ENCODE measurements at places on chromosomes 3 and 15.

DNA sequence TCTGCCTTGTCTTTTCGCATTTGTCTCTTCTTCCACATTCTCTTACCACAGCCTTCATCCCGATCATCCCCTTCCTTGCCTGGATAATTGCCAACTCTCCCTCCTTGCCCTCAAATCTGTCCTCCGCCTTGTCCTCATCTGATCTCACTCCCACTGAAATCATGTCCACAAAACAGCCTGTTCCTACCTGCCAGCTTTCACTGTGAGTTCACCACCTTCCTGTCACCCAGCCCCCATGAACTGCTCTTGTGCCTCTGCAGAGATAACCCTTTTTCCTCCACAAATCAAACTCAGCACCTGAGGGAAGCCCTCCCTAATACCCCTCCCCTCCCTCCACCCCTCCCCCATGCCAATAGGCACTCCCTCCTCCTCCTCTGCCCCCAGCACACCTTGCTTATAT is 4.8 kb upstream of the ADCY5 start:
- no peak for DNase-seq

GRCh38 chr3:129482721-129483120 is 42.7 kb downstream of the IFT122 start:
- DNase-seq = no peak

GRCh38 chr15:73273181-73274002 is 95.4 kb downstream of the HCN4 start:
- no peak for DNase-seq

- DNase-seq = no peak
Observed at GRCh38 chr3:112770032-112770626, 76.5 kb downstream of the CD200R1L start.

DNA sequence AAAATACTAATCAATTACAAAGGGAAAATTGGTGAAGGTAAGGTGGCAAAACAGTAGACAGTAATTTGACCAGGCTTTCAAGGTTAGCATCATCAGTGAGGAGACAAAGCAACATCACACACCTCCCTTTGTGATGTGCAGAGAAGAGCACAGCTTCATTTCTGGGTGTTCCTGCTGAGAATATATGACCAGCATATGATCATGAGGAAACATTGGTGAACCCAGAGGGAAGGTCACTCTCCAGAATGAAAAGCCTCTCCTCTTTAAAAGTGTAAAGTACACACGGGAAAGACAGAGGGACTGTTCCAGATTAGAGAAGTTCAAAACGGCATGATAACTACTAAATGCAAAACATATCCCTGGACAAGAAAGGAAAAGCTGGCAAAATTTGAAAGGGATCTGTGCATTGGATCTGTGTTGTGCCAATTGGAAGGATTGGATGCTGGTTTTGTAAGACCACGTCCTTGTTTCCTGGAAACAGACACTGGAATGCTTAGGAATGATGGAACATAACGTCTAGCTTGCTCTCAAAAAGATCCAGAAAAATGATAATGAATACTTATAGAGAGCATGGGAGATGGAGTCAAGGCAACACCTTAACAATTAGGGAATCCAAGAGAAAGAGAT is 80.6 kb upstream of the MITF start:
- no peak for DNase-seq

- no peak for DNase-seq
Observed at GRCh38 chr3:22732641-22733040, 470.5 kb upstream of the UBE2E2 start.

DNA sequence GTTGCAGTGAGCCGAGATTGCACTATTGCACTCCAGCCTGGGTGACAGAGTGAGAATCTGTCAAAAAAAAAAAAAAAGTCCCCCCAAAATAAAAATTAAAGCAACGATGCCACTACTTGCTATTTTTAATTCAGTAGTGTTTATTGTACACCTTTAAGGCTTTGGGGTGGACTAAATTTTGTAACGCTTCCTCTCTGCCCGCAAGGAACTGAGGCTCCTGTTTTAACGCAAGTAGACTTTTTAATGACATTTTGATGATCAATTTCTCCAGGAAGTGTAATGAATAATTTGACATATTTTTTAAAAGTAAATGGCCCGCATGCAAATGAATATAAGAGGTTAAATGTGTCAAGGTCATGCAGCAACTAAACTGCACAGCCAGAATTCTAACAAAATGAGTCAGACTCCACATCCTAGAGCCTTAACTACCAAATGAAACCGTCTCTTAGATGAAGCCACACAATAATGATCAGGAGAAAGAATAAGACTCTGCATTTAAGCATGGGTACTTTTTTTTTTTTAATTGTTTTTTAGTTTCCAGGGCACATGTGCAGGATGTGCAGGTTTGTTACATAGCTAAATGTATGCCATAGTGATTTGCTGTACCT is 96.8 kb upstream of the LMOD3 start:
- no peak for DNase-seq

DNA sequence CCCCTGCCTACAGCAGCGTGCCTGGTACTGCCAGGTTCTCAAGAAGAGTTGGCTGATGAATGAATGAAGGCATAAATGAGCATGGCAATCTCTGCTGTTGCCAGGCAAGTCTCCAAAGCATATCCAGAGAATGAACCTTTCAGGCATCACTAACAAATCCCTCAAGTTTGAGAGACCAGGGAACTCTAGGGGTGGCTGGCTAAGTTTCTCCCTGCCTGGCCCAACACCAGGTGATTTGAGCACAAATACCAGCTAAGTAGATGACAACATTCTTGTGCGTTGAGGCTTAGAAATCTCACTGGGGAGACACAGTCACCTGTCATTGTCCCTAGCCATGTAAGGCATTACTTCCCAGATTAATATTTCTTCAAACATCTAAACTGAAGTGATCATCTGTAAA is 81.4 kb upstream of the PTX3 start:
- DNase-seq = no peak

DNA sequence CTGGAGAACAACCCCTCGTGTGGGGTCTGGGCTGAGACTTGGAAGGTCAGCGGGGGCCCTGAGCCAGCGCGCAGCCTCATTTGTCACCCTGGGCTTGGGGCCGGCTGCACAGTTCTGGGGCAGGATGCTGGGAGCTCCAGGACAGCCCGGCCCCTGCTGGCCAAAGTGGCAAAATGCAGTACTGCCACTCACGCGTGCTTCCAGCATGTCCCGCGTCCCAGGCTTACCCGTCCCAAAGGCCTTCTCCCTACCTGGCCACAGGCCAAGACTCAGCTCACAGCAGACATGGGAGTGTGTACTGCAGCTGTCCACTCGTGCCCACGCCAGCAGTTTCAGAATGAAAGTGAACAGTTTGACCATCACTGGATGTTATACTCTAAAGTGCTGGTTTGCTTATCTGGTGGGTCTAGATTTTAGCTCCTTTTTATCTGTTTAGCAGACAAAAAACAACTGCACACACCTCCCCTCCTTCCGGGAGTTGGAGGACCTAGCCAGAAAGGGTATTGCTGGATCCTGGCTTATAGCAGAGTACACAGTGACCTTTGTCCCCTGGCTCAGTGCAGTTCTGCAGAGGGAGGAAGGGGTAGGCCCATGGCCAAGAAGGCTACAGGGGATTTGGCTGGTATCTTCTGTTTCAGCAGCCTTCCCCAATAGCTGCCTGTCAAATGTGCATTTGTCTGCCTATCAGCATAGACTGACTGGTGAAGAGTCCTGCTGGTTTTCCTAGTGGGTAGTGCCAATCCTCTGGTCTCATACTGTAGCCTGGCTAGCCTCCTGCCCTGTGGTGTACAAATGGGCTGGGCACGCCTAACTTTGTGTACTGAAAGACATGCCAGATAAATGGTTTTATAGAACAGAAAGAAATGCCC is 23.2 kb upstream of the IP6K2 start:
- DNase-seq = peak; percentile 12

DNA sequence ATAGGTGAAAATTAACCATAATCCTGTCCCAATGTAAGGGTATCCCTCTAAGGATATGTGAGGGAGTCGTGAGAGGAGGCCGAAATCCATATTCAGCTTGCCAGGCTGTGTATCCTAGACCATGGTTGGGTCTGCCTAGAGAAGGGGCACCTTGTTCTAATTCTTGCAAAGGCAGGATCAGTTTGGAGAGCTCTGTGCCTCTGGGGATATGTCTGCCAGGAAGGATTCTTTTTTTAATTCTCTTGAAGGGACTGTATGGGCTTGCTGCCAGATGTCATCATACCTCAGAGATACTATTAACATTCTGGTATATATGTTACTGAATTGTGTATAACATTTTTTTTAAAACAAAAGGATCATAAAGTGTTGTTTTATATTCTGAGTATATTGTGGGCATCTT is 2.4 kb downstream of the ATP1B3 start:
- DNase-seq = no peak

DNA sequence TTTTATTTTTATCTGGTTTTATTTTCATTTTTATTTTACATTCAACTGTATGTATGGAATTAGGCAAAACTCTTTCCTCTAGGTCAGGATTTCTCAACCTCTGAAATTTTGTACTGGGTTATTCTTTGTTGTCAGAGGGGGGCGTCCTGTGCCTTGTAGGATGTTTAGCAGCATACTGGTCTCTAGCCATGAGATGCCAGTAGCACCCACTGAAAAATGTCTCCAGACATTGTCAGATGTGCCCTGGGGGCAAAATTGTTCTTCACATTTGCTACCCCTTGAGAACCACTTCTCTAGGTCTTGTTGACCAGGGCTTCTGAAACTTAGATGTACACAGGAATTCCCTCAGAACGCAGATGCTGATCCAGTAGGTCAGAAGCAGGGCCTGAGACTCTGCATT is 5.4 kb downstream of the CHRNA5 start:
- DNase-seq = no peak

DNA sequence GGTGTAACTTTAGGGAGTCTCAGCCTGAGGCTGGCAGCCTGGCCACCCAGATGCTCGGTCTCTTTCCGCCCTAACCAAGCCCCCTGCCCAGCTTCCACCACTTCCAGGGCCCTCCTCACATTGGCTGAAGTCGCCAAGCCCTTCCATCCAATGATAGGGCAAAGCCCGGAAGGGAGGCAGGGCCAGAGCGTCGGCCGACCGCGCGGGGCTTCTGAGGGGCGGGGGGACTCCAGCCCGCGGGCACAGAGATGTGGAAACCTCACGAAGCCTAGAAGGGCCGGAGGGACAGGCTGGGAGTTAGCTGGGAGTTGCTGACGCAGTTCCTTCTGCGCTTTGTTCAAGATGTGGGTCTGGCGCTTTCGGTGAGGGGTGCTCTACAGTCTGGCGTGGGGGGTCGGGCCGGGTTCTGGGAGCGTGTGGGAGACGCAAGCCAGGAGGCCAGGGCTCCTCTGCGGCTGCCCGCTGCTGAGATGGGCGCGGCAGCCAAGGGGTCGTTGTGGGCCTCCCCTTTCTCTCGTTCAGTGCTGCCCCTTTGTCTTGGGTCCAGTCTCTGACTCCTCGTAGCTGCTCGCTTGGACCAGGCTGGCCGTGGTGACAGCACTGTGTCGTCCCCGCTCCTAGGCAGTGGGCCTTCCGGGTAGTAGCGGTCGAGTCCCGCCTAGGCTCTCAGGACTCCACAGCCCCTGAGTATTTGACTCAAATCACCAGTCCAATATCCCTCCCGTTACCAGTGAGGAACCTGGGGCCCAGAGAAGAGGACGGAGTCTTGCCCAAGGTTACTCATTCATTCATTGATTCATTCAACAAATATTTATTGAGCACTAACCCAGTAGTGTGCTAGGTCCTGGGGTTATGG is at the start of gene ZNF660:
Gene ZNF660, plus strand, starts transcription at position 319 of the 856 bp plus-strand sequence. CDS start 9,230 bp downstream, outside the sequence.
- no peak for DNase-seq

DNA sequence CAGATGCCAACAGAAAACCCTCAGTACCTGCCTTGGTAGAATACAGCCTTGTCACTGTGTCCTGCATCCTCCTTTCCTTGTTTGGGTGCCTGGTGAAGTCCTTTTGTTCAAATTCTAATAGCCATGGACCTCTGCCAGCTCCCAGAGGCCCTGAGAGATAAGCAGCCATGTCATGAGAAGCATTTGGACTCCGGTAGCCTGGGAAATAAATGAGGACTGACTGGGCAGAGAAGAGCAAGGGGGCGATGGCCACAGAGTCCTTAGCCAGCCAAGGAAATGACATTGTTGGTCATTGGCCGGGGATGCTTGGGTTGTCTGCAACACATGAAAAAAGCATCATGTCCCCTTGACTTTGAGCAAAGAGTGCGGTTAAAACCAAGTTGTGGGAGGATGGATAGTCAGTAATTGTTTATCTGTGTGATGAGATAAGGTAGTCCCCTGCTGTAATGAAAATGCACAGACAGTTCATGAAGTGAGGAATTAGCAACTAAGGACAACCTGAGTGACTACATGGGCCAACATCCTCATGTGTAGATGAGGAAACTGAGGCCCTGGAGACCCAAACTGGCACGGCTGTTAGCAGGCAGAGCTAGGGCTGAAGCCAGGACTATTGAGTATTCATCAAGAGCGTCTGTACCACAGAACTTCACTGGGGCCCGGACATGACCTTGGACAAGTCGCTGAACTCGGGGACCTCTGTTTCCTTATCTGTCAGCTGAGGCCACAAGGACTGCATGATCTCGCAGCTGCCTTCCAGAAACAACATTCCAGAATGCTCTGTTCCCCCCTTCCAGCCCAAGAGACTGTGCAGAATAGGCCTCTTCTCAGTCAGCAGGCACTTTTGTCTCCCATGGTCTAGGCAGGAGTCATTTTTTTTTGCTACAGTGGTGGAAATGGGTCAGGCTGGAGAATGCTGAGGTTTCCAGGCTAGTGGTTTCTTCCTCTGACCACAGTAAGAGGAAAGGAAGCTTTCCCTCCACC is 90.5 kb upstream of the CTDSPL start:
- DNase-seq = no peak

DNA sequence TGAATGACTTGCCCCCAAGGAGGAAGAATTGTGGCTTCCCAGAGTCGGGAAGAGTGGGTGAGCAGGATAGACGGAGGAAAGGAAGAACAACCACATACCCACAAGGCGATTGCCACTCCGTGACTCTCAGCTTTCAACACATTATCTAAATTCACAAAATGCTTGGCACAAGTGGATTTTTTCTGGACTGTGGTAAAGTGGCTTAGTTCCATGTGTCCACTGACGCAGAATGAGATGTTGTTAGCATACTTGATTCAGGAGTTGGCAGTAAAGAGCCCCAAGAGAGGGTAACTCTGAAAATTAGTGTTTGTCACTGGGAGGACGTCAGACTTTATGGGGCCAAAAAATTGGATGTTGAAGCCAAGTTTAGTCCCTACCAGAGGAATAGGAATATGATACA is 198.8 kb upstream of the CTNNB1 start:
- DNase-seq = no peak

DNA sequence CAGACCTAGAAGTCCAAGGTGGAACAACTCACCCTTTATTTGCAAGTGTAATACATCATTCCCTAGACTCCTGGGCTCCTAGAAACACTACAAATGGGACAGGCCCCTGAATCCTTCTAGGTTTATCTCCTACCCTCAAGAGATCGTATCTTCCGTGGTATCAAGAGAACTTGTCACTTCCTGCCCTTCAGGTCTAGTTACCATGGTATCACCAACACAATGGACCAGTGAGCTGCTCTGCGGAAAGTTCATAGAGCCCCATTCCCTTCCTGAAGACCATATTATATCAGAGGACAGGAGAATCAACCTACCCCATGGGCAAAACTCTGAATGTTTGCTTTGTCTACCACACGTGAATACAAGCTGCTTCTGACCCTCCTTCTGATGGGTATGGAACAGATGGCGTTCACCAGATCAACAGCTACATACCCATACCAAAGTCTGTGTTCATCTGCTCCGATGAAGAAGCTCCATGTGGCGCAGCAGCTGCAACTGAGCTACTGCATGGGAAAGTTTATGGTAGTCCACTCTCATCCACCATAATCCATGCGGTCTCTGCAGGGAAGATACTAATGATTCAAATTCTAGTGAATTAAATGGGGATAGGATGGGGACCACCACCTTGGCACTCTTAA is 84.6 kb upstream of the KLF13 start:
- no peak for DNase-seq

Measured in effector CD8-positive, alpha-beta T cell (primary cell).